Inflammatory macrophage treated with lipopolysaccharide for 4 hours (primary cell): ENCODE measurements at places on chromosomes 2 and 18.

DNA sequence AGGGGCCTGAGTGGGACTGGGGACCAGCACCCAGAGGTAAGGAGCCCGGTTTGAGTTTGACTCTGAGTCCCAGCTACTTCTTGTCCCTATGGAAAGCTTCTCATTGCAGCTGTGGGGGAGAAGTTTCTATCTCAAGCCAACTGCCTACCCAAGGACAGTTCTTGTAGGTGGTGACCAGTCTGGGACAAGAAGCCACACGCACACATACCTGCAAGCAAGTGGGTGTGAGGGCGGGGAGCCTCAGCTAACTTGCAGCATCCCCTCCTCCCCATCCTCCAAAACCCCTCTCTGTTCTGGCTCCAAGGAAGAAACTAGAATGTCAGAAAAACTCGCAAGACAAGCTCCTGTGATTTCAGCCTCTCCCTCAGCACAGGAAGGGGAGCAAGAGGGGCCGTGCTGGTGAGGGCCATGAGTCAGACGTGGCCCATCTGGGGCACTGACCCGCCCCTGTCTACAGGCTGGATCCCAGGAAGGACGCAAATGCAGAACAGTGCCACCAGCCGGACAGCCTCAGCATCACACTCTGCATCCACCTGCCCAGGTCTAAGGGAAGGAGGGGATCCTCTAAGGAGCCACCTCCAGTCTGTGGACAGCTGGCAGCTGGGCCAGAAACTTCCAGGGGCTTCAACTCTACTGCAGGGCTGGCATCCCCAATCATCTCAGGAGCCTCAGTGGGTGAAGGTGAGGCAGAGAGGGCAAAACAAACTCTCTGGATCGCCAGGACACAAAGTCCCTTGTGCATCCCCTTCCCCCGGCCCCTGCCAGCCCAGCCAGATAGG is 103.4 kb downstream of the TNS1 start:
- peak; percentile 64 for DNase-seq

- peak; percentile 14 for DNase-seq
Measured at GRCh38 chr18:49691177-49691608, 122.1 kb downstream of the ACAA2 start.

DNA sequence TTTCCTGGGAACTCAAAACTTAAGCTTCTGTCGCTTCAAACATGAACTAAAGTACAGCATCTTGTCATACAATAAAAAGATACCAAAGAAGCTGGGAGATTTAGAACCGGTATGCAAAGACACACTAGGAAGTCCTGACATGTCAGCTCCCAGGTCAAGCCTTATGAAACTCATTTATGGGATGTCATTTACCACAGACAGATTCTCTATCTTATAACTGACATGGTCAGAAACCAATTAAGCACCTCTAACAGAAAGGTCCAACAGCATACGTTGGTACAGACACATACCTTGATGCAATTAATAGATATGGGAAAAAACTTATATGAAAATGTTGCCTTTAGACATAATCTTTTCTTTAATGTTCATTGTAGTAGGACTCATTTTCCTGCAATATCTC is 169.0 kb downstream of the SRBD1 start:
- no peak for DNase-seq

DNA sequence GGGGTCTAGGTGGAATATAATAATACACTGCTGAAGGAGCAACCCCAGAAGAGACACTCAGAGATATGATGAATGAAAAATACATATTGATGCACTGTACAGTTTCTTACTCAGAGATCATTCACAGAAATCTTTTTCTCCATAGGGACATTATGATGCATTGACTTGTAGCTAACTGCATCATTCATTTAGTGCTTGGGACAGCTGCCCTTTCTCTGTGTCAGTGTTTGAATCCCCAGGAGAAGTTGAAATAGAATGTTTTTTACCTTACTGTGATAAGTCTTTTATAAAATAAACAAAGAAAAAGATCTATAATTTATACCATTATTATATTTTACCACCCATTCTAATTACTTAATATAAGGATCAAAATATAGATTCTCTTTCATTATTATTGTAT is 91.7 kb upstream of the DSEL start:
- DNase-seq: no peak

- no peak for DNase-seq
Measured at GRCh38 chr2:119674711-119675500, 4.1 kb upstream of the TMEM177 start.
